ENCODE measurements at places on chromosomes 4 and X. TPM values are rescaled to one million over a fixed set of nuclear protein-coding genes. Genes with fewer than 3 reads are reported as not detected.

XAGE1B gene
- not detected for total RNA-seq

GLRA3 gene
- 13.7 TPM for total RNA-seq

ADGRG4 gene
- not detected for total RNA-seq

COX18 gene
- 13.1 TPM for total RNA-seq

ADH1B gene
- total RNA-seq: 9.7 TPM

ZNF630 gene
- total RNA-seq: 5.1 TPM

CDS1 gene
- 27.1 TPM for total RNA-seq

Measured in dorsolateral prefrontal cortex (tissue), 122 donors.